ENCODE measurements at places on chromosomes 2 and 18.

GRCh38 chr2:240558236-240558761 is 511 bp upstream of the ANKMY1 start:
- no peak for DNase-seq

GRCh38 chr2:41784496-41784895 is 263.3 kb upstream of the PKDCC start:
- DNase-seq, result no peak

DNA sequence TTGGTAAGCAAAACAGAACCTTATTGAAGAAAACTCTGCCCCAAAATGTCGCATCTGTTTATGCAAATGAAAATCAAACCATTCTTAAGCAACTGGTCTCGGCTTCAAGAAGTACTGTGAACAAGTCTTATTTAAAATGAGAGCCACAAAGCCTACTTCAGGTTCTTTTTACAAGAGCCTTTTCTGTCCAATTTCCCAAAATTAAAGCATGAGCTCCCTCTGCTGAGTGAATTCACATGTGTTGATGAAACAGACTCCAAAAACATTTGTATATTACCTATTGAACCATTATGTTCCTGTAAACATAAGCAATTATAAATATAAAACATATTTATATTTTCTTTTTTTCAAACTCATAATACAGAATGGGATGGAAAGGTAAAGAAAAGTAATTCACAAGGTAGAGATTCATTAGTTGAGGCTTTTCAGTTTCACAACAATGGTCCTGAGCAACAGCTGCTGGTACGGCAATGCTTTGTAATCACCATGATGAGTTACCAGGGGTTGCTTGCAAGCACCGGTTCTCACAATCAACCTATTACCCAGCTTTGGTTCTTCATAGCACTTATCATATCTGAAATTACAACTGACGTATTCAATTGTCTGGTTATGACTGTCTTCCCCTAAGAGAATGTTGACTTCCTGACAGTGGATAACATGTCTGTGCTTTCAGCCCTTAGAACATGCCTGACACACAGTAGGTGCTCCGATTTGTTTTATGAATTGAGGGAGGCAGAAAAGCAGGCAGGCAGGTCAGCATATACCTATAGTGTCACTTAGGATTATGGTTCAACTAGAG is 108.4 kb upstream of the BZW1 start:
- no peak for DNase-seq

DNA sequence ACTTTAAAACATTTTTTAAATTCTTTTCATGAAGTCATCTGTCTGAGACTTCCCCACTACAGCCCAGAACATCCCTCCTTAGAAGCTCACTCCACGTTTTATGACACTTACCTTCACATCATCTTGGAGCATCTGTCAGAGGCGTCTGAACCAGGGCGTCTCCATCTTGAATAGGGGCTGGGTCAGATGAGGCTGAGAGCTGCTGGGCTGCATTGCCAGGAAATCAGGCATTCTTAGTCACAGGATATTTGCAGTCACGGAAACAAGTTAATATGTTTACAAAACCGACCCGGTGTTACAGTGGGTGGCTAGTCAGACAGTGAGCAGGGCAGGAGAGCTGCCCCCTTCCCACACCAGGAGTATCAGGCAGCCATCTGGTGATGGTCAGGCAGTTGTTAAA is 456.5 kb downstream of the FBXO15 start:
- DNase-seq, result no peak

DNA sequence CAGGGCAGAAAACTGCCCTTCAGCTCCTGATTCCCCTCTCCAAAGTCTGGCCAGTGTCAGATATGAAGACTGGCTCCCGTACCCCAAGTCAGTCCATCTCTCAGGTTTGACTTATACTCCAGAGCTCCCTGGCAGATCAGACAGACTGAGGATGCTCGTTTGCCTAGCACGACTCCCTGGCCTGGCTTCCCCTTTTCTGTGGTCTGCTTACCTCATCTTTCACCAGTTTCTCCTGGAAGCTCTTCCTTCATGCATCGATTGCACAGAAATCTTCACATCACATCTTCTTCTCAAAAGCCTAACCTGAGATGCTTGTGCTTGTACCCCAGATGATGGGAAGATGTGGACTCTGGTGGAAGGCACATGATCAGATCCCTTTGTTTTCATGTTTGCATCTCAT is 387.9 kb upstream of the POU3F3 start:
- no peak for DNase-seq

- no peak for DNase-seq
Measured at GRCh38 chr2:154264024-154264423, 392.3 kb downstream of the GALNT13 start.

- no peak for DNase-seq
Measured at GRCh38 chr2:5497874-5498273, 194.3 kb upstream of the SOX11 start.

DNA sequence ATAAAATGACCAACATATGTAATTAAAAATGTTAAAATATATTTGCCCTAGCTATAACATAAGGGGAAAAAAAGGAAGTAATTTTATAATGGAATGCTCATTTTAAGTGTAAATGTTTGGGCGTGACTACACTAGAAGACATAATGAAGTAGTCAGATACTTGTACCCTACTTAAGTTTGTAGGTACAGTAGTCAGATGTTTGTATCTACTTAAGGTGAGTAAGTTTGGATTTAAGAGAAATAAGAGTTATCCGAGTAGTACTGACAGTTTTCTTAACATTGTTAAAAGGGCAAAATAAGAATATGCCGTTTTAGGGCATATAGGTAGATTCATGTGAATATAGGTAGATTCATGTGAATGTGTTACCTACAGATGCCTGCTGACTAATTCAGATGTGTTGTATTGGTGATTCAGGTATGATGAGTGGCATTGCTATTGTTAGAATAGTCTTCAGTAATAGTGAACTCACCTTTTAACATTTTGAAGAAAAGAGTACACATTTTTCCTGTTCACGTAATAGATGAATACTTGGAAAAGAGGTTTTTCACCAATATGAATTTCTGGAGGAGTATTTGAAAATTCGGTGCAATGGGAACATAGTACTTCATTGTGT is 14.9 kb downstream of the VAPA start:
- no peak for DNase-seq

GRCh38 chr2:221001381-221001801 is 570.7 kb downstream of the EPHA4 start:
- no peak for DNase-seq

GRCh38 chr2:135169900-135170753 is 118.0 kb downstream of the RAB3GAP1 start:
- DNase-seq, result no peak

- DNase-seq, result no peak
Measured at GRCh38 chr2:207387001-207387571, 142.7 kb upstream of the CREB1 start.

- no peak for DNase-seq
Measured at GRCh38 chr2:172922815-172923214, 152.8 kb upstream of the MAP3K20 start.

DNA sequence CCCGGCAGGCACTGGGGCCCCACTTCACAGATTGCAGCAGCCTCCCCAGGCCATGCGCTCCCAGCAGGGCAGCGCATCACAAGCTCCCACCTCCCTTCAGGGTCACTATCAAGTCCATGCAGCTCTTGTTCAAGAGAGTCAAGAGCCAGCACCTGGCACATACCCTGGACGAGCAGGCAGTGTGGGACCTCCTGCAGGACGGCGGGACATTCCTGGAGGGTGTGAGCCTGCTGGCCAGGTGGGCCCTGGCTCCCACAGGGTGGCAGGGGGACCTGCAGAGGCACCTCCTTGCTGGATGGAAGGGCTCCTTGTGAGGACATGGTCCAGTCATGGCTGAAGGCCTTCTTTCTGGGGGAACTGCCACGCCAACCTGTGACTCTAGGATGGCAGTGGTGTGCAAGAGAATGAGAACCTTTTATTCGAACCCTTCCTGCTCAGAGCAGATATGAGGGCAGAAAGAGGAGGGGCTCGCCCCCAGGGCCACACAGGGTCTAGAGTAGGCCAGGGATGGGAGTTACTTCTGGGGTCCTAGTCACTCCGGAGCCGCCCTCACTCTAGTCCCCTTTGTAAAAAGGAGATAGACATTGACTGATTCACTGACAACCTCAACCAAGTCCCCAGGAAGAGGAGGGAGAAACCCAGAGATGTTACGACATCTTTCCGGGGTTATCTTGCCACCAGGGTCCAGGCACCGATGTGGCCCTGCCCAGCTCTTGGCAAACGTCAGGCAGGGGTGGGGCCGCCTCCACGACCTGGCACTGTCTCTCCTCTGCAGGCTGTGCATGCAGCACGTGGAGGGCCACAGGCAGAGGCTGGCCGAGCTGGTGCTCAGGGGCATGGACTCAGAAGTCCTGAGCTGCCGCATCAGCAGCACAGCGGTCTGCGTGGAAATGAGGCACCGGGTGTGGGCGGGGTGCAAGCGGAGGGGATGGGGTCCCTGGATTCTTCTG is 31.3 kb downstream of the HJURP start:
- DNase-seq, result no peak

DNA sequence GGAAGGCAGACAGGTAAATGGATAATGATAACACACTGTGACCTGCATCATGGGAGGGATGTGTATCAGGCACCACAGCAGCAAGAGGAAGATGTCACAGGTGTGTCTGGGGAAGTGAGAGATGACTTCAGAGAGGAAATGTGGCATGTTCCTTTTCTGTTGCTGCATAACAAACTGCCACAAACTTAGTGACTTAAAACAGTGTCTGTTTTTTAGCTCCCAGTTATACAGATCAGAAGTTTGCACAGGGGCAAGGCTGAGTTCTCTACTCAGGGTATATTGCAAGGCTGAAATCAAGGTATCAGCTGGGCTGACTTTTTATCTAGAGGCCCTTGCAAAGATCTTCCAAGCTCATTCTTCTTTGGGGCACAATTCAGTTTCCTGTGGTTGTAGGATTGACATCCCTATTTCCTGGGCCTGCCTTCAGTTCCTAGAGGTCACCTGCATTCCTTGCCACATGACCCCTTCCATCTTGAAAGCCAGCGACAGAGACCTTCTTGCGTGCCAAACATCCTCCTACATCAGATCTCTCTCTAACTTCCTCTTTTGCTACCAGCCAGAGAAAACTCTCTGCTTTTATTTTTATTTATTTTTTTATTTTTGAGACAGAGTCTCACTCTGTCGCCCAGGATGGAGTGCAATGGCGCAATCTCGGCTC is 2.1 kb upstream of the MAP3K2 start:
- no peak for DNase-seq

GRCh38 chr2:59912042-59912441 is 641.4 kb downstream of the BCL11A start:
- DNase-seq, result no peak

DNA sequence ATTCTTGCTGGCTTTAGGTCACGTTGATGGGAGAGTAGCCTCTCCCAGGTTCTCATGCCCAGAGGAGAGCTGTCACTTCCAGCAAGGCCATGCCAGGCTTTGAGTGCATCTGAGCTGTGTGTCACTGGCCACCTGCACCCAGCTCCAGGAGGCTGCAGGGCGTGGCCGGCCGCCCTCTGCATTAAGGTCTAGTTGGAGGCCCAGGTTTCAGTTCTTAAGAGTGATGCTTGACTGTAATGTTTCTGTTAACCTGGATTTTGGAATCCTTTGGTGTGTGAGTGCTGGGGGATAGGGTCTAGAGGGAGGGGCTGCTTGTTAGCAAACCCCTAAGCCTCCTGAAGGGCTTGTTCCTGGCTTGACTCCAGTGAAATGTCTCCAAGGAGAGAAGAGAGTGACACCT is 140.1 kb downstream of the ACOXL start:
- DNase-seq, result no peak

DNA sequence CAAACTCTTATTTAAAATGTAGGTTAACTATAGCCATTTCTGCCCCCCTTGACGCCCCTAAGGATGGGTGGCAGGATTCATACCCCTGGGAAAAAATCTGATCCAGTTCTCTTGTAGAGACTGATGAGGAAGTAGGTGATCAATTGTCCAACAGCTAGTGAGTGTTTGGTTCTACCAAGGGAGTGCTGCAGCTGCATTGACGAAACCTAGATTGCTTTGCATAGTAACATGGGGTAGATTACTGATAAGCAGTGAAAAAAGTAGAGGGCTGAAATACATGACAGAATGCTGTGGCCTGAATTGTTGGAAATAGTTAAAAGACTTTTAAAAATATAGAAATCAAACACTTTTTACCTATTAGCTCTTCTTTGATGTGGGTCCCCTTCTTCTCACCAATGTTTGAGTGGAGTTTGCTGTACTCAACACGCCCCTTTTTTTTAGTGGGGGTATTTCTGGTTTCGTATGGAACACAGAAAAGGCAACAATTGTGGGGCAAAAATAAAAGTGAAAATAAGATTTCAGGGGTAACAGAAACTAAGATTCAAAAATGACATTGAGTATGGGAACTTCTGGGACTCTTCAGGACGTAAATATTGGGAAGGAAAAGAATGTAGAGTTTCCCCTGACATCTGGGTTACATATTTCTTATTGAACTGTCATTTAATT is 66.2 kb downstream of the MAIP1 start:
- no peak for DNase-seq

DNA sequence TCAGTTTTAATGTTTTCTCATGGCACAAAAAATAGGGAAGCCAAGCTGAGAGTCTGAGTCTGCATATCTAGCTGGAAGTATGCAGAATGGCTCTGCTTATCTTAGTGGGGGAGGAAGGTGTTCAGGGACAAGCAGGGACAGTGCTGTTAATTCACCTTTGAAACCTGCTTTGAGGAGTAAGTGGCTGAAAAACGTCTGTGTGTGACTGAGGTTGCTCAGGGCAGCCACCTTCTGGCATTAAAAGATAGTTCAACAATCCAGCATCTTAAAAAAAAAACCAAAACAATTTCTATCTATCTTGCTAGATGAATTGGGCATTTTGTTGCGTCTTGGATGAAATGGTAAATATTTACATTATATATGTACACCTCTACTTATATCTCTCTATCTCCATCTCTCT is 2.0 kb upstream of the TRPM8 start:
- no peak for DNase-seq
